Stimulated activated CD8-positive, alpha-beta memory T cell treated with anti-CD3 and anti-CD28 coated beads, Interleukin-7, amount 100 ng/mL, for 4 hours (primary cell): ENCODE measurements at places on chromosomes 2 and 18.

DNA sequence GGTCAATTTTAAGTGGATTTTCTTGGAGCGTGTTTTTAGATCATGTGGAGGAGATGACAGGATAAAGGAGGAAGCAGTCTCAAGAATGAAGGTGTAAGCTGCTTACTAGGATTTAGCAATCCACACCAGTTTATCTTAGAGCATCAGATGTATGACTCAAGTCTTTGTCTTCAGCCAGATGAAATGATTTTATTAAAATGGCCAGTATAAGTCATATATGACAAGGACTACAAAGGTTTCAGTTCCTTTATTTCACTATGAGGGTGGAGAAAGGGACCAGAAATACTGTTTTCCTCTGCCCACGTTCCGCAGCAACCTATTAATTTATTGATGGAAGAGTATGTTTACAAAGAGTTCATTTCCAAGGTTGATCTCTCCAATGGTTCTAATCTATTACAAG is 970.5 kb upstream of the SLC39A10 start:
- no peak for DNase-seq

GRCh38 chr2:219744066-219744465 is 116.6 kb downstream of the SLC4A3 start:
- DNase-seq, result no peak

DNA sequence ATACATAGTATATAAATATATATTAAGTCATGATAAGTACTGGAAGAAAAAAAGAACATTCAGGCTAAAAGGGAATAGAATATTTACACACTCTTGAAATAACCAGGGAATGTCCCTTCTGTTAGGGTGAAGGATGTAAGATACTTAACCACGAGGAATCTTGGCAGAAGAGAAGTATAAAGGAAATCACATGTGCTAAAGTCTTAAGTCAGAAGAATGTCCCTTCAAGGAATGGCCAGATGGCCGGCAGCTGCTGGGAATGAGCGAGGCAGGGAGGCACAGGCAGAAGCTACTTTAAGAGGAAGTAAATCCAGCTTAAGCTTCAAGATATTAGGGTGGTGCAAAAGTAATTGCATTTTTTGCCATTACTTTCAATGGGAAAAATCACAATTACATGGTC is 5.5 kb downstream of the CCDC102B start:
- DNase-seq, result no peak

DNA sequence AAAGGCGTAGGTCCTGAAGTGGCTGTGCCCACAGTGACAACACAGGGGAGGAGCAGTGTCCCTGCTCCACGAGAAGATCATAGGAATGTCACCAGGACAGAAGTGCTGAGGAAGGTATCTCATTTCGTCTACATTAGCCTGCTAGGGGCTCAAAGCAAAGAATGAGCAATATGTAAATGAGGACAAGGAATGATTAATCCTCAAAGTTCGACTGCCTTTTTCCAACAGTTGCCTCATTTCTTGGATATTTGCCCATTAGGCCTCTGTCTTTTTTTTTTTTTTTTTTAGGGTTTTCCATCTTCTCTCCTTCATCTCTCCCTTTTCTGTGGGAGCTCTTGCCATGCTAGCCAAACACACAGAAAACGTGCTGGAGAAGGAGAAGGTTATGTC is 105.2 kb upstream of the ARHGAP28 start:
- DNase-seq, result no peak

GRCh38 chr2:197500503-197501131 is 438 bp downstream of the HSPE1 start:
- no peak for DNase-seq

DNA sequence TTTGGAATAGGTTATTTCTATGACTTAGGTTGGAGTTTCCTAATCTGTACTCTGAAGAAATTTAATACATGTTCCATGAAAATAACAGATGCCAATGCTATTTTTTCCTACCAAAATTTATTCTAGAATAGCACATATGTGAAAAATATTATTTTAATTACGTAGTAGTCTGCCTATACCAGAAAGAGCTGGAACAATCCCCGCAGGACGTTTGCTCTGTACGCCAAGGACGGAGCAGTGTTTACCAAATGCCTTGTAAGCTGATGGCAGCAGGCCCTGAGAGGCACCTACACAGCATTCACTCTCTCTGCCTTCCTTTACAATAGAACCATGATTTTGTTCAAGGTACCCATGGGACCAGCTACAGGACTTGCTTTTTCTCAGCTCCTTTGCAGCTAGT is 16.8 kb upstream of the SLC1A4 start:
- no peak for DNase-seq

DNA sequence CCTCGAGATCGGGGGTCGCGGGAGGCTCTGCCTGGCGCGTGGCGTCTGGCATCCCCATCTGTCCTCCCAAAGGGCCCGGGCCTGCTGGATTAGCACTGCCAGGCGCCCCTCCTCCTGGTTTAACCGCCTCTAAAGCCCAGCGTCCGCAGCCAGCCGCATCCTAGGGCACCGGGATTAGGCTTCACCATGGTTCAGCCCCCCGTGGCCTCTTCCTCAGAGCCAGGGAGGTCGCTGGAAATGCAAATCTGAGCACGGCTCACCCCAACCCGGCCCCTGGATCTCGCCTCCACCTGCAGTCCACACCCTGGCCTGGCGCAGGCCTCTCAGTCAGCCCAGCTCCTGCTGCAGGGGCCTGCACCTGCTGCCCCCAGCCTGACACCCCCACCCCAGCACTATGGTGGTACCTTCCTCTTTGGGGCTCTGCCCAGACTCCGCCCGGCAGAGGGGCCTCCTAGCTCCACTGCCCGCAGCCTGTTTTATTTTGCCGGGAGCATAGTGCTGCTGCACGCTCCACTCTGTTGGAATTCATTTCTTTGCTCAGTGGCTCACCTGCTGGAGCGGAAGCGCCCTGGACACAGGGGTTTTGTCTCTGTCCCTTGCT is 13.2 kb downstream of the PRELID3A start:
- no peak for DNase-seq

- no peak for DNase-seq
Measured at GRCh38 chr2:119040730-119041129, 98.7 kb downstream of the MARCO start.

GRCh38 chr2:85981579-85982247 is 92.9 kb upstream of the ST3GAL5 start:
- no peak for DNase-seq

DNA sequence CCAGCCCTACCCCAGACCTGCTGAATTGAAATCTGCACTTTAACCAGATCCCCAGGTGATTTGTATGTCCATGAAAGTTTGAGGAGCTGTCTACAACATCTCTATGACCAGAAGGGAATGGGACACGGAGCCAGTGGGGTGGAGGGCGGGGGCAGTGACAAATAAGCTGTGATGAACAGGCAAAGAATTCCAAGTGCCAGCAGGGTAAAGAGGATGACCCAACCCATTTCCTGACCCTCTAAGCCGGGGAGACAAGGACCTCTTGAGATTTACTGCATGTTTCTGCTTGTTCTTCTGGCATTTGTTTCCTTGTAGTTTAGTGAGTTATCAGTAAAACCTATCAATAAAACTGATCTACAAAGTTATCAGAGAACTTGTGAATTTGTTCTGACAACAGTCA is 8.7 kb downstream of the TET3 start:
- DNase-seq, result no peak

DNA sequence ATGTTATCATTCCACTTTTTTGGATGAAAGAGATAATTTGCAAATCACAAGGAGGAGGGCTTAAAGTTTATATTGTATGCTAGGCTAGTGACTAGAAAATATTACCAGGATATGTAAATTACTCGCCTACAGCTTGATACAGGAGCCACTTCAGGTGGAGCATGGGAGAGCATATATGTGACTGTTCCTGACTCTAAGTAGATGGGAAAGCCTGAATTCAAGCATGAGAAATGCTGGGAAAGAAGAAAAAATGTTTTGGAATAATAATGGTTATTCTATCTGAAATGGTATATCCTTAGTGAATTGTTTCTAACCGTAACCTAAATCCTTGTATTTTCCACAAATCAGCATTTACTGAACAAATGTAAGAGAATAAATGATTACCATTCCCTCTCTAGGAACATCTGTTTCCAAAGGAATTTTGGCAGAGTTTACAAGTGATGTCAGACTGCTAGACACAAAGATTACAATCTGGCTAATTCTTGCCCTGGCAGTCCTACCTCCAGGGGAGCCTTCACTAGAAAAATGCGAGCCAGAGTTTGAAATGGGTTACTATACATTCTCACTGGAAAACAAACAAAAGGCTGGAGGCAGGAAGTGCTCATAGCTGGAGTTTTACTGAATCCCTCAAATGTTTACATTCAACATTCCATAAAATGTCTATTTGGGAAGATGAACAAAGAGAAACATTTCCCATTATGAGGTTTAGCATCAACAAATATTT is 129.4 kb upstream of the MAPRE2 start:
- DNase-seq, result no peak

DNA sequence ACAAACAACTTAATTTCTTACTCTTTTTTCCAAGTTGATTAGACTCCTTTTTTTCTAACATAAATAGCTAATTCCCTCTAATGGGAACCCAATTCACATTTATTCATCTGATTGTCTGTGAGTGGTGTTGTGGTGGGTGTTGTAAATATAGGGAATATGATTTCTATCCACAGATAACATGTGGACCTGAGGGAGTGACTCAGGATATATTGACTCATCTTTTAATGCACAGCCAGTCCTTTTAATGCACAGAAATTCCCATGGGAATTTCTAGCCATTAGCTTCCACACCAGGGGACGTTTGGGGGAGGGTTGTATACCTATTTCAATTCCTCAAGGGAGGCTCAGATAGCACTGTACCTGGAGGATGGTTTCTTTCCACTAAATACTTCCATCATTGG is 1339.6 kb upstream of the LRRTM1 start:
- DNase-seq, result no peak

- DNase-seq, result no peak
Measured at GRCh38 chr18:36514778-36515177, 217.3 kb downstream of the FHOD3 start.

DNA sequence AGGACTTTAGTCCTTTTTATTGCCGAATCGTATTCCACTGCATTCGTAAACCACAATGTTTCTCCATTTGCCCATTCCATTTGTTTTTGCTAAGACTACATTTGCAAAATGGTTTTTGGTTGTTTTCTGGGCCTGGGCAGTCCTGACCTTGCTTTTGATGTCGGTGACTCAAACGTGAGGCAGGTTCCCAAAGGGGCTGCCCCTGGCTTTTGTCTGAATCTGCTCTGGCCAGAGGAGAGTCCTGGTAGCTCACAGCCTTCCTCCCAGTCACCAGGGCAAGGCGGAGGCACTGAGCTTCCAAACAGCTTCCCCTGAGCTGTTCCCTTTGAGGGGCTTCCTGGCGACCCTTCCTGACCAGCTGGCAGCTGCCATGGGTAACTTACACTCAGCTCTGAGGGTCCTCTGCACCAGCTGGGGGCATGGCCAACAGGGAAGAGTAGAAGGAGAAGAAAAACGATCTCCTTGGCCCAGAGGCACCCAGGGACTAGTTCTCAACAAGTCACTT is 47.8 kb downstream of the EDAR start:
- no peak for DNase-seq
